ENCODE measurements at places on chromosomes 11 and 22.

GRCh38 chr11:74966651-74967050 is 17.6 kb downstream of the SPCS2 start:
- no peak for DNase-seq

DNA sequence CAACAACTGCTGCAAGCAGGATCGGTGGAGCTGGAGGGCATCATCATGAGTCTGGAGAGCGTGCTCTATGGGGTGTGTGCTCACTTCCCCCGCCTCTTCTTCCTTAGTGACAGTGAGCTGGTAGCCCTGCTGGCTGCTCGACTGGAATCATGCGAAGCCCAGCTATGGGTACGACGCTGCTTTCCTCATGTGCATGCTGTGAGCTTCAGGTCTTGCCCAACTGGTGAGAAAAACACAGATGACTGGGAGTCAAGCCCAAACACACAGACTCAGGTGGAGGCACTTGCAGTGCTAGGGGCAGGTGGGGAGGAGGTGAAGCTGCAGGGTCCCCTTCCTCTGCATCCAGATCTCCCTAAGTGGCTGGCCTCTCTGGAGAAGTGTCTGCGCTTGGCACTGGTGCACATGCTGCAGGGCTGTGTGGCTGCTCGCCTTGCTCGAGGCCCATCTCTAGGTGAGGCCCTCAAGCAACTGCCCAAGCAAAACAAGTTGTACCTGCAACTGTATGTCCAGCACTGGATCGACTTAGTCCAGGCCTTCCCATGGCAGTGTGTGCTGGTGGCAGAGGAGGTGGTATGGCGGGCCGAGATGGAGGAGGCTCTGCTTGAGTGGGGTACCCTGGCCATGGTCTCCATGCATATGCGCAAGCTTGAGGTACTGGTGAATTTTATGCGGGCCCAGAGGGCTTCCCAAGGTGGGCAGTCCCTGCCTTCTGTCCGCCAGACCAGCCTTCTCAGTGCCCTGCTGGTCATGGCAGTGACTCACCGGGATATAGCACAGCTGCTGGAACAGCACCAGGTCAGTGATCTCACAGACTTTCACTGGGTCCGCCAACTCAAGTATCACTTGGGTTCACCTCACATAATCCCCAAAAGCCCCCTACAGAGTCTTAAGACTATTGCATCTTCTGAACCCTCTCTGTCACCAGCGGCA is 48.1 kb downstream of the DNHD1 start:
- DNase-seq = no peak

DNA sequence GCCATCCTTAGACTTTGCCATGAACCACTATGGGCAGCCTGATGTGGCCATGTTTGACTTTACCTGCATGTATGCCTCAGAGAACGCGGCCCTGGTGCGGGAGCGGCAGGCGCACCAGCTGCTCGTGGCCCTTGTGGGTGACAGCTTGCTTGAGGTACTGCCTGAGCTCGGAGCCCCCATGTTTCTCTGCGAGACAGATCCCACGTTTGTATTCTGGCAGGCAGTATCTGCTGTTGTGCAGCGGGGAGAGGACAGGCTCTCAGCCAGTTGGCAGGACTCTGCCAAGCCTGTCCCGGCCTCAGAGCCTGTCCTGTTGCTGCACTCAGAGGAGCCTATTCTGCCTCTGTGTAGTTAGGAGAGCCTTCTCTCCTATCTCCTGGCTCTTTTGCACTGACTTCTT is 109.9 kb downstream of the MICAL2 start:
- DNase-seq = no peak

GRCh38 chr11:107265591-107266121 is 192.0 kb downstream of the CWF19L2 start:
- no peak for DNase-seq

GRCh38 chr22:49046546-49047361 is 780.9 kb downstream of the BRD1 start:
- peak; percentile 0 for DNase-seq

DNA sequence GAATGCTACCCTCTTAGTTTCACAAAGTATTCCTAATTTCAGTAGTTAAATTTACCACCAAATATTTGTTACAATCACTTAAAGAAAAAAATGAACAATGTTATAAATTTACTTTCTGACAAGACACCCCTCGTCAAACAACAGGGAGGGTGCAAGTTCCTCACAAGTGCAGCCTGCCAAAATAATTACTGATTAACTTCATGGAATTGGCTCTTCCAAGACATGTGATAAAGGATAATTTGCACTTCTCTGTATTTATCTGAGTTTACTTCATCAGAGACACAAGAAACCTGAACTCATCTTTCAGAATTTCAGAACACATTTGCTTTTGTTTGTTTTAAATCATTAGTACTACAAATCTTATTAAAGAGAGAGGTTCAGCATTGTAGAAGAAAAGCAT is 66.5 kb downstream of the LARGE2 start:
- DNase-seq = no peak

DNA sequence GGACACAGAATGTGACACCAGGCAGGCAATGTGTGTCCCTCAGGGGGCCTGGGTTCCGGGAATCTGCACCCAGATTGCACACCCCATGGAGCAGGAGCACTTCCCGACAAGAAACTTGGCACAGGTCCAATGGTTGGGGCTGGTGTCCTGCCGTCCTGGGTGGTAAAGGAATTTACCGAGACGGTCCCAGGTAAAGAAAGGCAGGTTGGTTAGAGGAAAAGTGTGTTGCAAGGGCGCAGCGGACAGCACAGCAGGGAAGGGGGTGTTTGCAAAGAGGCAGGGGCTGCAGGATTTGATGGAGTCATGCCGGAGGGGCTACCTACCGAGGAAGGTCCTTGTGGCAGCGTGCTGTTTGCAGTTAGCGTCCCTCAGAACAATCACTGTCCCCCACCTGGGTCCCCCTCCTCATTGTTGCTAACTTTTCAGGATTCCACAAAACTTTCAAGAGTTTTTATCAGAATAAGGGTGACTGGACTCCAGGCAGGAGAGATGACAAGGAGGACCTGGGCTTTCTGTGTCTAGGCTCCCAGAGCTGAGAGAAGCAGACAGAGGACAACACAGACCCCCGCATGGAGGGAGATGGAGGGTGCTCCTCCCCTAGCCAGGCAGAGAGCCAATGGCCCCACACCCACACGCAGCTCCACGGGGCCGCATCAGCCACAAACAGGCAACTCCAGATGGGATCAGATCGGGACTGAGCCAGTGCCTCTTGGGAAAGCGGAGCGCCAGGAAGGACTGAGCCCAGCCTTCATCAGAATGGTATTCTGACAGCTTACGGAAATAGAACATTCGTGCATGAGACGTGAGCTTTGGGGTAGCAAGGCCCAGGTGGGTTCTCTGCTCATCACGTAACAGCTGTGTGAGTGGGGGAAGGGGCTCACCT is 1423.9 kb downstream of the BRD1 start:
- DNase-seq = no peak

DNA sequence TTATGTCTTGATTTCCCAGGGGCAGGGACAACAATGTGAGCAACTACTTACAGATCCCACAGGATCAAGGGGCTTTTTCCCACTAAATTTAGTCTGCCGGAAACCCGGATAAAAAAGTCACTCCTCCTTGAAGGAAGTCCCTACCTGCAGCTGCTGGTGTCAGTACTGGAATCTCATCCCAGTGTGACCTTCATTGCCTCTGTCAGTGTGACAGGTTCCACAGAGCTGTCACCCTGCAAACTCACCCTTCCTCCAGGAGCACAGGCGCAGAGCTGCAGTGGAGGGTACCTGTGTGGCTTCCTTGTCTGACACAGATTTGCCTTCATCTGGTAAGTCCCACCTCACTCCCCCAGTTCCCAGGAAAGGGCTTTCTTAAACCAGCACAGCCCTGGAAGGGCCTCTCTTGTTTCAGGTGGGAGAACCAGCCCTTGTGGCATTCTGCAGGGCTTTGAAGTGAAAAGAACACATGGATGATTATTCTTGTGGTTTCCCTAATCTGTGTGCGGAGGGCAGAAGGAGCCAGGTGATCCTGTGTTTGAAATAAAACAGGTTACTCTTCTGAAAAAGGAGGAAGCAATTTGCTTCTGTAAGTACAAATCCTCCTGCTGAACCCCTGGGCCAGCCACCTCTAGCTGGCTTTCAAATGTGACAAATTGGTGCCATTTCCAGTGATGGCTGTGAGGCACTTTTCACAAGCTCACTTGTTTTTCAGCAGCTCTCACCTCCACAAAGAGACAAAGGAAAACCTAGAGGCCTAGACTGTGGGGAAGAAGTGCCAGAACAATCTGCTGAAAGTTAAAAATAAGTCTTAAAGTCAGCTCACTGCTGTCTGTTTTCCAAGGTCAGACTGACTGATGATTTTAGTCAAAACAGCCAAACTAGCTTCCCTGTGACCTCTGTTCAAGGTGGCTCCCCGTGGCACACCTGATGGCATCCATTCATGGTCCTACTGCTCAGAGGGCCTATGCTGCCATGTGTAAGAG is 9.2 kb upstream of the PRSS23 start:
- no peak for DNase-seq

- DNase-seq = no peak
Measured at GRCh38 chr11:98365190-98365589, 655.6 kb upstream of the CNTN5 start.

- DNase-seq = no peak
Measured at GRCh38 chr22:21683401-21683811, 17.6 kb downstream of the PPIL2 start.

GRCh38 chr11:93849201-93849600 is 1.2 kb downstream of the VSTM5 start:
- DNase-seq = no peak

DNA sequence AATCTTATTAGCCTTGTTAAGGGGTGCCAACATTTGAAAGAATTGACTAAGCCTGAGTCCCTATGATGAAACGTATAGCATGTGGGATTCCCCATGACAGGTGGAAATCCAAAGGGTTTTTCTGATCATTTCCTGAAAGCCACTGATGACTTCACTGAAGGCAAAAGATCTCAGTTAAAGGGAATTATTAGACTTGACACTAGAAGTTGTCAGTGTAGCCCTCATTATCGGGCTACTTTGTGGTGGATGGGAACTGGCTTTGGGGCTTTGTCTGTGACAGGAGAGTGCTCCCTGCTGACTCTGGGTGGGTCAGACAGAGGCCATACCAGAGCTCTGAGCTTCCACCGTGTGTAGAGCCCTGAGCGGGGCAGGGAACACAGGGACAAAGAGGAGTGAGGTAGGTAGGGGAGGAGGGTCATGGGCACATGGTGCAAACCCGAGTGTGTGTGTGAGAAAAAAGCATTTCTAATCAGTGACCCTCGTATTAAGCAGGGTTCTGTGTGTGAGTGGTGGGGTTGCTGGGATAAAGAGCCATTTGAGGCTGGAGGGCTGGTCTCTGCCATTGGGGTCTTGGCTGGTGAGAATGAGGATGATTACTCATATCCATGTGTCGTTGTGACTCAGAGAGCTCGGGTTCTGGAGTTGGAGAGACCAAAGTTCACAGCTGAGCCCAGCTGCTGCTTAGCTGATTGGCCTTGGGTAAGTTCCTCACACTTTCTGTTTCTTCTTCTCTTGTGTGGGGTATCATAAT is 101.1 kb downstream of the GRIK4 start:
- peak; percentile 82 for DNase-seq

DNA sequence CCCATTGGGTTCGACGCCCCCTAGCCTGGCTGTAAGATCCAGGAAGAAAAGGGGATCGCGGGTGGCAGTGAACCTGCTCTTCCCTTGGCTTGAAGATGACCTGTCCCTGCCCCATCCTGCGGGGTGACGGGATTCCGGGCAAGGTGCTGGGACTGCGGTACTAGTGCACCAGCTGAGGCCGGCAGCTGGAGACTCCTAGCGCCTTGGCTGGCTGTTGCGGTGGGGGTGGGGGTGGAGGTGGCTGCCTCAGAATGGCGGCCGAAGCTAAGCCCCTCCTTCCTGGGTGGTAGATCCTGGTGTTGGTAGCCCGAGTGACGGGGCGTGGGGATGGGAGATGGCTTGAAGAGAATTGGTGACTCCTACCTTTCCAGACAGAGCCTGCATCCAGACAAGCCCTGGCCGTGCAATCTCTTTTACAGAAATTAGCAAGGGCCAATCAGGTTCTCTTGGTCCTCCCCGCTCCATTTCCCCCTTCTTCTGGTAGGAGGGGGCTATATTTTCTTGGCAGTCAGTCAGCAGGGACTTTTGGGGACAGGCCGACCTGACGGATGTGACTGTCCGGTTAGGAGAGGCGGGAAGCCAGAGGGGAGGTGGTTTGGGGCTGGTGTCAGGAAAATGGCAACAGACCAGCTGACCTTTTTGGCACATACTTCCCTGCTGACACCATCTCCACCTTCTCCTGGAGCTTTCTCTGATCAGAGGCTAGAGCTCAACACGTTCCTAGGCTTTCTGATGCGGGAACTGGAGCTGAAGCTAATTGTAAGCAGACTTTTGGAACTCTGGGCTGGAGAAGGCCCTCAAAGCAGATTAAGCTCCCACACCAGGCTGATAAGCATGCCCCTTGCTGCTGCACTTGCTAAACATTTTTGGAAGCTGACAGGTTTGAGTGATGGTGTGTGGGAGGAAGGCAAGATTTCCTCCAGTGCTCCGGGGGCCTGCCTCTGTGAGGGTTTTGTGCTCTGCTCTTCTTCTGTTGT is 2.0 kb downstream of the NAV2 start:
- no peak for DNase-seq

GRCh38 chr22:36520423-36520822 is 8.5 kb downstream of the EIF3D start:
- DNase-seq = peak; percentile 73

- DNase-seq = peak; percentile 3
Measured at GRCh38 chr11:33515347-33515746, 185.3 kb downstream of the C11orf91 start.

DNA sequence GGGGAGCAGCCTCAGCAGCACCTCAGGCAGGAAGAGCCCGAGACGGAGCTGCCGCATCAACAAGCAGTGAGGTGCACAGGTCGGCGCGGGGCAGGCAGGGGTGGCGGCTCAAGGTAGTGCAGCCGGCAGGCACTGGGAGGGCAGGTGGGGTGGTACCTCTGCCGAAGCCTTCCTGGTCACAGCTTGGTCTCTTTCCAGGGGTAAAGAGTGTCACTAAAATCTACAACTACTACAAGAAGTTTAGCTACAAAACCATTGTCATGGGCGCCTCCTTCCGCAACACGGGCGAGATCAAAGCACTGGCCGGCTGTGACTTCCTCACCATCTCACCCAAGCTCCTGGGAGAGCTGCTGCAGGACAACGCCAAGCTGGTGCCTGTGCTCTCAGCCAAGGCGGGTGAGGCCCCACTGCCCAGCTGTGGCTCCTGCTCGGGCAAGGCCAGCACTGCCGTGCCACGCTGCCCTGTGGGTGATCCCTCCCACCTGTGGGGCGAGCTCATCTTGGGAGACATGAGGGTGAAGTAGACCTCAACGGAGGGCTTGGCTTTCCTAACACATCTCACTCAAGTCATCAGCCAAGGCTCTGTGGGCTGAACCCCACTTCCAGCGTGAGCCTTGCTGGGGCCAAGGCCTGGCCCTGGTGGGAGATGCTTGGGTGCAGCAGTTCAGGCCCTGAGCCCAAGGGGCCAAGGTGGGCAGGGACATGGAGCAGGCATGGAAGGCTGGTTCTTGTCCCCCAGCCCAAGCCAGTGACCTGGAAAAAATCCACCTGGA is 13.6 kb downstream of the GATD1 start:
- DNase-seq = no peak

DNA sequence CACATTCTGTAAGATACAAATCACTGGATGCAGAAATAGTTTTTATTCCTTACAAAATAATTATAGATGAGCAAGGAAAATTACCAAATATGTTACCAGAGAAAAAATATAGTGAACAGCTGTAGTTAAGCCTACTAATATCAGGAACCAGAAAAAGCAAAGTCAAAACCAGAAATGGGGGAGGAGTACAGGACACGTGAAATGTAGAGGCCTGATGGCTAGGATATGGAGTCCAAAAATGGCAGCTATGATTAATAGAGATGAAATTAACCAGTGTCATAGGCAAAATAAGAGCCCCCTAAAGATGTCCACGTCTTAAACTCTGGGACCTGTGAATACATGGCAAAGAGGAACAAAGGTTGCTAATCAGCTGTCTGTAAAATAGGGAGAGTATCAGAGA is 34.1 kb downstream of the MRE11 start:
- DNase-seq = no peak

- DNase-seq = peak; percentile 30
Measured at GRCh38 chr11:86919557-86920210, 35.5 kb downstream of the FZD4 start.
